ENCODE measurements at places on chromosomes 12 and 14.

- no peak for DNase-seq
These were observed 31.6 kb downstream of the KCNC2 start for GRCh38 chr12:75177997-75178396.

- DNase-seq = no peak
These were observed 37.6 kb upstream of the PIWIL1 start for GRCh38 chr12:130300090-130300489.

GRCh38 chr12:121062391-121063045 lies 23.5 kb upstream of the OASL start:
- DNase-seq = no peak

DNA sequence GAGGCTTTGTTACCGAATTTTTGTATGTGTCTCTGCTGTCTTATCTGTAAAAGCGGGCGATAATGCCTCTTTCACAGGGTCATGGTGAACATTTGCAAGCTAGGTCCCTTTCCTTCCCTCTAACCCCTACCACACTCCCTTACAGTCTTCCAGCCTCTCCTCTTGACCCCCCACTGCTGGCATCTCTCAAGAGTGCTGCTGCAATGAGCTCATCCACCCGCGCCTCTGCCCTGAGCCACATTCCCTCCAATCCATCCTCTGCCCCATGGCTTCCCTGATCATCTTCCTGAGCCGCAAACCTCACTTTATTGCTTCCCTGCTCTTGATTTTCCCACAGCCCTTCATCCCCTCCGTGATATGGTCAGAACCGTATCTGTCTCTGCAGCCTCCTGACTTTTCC lies 343.6 kb downstream of the BCL11B start:
- DNase-seq = no peak

GRCh38 chr12:120851944-120852343 lies 52.2 kb downstream of the SPPL3 start:
- no peak for DNase-seq

DNA sequence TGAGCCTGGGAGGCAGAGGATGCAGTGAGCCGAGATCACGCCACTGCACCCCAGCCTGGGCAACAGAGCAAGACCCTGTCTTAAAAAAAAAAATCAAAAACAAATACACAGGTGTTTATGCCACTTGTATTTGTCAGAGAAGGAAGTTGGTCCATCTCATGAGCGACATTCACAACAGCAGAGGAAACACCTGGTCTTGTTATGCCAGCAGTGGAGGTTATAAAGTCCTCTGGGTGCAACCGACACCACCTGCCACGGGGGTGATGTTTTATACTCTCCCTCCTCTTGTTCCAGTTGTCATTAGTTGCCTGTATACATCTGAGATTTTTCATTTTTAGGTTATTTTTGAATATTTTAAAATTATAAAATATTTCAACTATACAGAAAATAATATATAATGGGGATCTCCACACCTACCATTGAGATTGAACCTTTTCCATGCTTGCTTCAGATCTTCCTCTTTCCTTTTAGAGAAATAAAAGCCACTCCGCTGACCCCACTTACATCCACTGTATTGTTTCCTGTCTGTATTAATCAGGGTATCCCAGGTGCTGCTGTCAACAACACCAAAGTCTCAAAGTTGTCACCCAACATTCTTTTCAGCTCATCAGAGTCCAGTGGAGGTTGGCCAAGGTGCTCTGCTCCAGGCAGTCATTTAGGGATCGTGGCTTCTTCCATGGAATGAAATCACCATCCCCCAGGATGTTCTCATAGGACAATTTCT lies 65.1 kb downstream of the RNFT2 start:
- DNase-seq = no peak

Measured in stimulated activated CD4-positive, alpha-beta T cell treated with anti-CD3 and anti-CD28 coated beads, Interleukin-1b, Interleukin-23, amount 100 ng/mL, for 24 hours (primary cell).